Endodermal cell (in vitro differentiated cells): ENCODE measurements at places on chromosomes 11 and 22.

DNA sequence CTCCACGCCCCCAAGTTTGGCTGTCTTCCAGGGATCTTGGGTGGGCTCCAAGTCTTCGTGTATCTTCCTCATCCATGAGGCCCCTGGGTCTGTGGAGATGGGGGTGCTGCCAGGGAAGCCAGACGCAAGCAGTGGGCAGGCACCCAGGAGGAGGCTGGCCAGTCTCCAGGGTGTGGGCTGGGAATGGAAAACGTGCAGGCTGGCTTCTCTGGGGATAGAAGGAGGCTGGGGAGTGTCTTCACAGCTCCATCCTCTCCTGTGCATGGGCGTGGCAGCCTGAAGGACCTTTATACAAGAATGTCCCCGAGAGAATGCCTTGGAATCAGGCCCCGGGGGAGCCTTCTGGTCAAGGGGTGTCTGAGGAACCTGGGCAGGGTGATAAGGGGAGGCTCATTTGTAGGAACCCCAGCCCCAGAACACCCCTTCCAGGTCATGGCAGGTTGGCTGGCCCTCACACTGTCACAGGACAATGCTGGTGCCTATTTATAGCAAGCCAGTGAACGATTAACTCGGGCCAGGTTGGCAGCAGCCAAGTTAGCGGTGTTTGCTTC is 14.0 kb downstream of the SGSM1 start:
- DNase-seq, result no peak

GRCh38 chr11:78031629-78032028 is 8.6 kb upstream of the KCTD14 start:
- no peak for DNase-seq

DNA sequence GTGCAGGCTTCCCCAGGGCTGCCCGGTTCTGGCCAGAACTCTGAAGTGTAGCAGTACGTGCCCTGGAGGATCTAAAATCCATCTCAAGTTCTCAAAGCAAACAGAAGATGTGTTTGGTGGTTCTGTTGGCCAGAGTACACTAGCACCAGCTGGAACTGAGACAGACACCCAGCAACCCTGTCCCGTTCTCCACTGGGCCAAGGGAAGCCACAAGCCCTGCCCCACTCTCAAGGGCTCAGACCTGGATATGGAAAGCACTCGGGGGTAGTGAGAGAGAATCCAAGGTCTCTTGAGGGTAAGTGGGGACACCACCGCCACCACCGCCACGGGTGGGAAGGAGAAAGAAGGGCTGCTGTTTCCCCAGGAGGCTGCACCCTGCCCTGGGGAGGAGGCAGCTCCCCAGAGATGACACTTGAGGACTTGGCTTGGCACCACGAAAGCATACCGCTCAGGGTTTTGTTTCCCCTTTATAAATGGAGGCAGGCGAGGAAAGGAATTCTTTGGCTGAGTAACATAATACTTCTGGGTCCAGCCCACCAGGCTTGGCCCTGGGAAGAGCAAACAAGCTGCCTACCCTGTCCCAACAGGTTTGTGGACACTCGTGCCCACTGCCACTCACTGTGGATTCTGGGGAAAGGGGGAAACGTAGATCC is 56.1 kb upstream of the POU2AF1 start:
- no peak for DNase-seq

DNA sequence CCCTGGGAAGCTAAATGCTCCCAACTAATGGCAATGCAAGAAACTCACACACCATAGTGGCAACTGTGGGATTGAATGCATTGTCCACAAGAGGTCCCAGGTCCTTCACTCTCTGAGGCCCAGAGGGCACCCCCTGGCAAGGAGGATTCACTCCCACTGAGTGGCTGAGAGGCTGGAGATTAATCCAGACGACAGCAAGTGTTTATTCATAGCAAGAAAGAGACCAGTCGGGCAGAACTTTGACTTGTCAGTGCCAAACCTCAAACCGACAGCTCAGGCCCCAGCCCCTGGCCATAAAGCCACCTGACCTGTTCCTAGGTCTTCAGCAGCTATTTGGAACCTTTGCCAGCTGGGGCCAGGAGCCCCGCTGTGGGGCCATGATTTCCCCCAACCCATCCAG is 54.5 kb upstream of the MPEG1 start:
- DNase-seq, result peak; percentile 33

- DNase-seq, result no peak
Measured at GRCh38 chr11:21264125-21264524, 594.7 kb downstream of the NELL1 start.
